ENCODE measurements at places on chromosomes 12 and 14.

- no peak for DNase-seq
Observed at GRCh38 chr14:101511620-101512375, 49.5 kb upstream of the DIO3 start.

- peak; percentile 51 for DNase-seq
Observed at GRCh38 chr14:74905595-74906142, 17.4 kb downstream of the RPS6KL1 start.

DNA sequence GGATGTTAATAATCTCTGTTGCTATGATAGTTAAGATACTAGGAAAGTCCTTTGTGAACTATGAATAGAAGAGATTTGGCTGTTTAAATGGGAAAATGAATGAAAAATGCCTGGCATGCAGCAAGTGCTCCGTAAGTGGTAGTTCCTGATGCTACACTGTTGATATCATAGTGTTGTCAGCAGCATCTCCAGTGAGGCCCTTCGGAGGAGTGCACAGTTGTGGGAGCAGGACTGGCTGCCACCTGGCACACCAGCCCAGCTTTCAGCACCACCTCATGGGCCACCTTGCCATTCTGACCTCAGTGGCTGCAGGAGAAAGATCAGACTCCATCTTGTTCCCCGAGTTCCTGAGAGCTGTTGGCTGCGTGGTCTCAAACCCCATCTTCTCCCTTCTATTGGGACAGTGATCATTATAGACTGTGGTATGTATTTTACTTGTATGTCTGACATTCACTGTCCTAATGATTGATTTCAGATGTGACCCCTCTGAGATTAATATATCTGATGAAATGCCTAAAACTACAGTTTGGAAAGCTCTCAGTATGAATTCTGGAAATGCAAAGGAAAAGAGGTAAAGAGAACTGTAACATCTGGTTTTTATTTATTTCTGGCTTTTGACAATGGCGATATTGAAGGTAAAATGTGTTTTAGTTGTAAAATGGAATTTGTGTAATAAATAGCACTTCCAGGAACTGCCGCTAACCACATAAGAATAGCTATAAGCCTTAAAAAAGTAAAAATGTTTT lies 80.9 kb downstream of the SLC4A8 start:
- DNase-seq = no peak

- no peak for DNase-seq
Observed at GRCh38 chr12:1907652-1908611, 10.5 kb downstream of the CACNA2D4 start.

- DNase-seq = no peak
Observed at GRCh38 chr14:104438166-104438887, 141.2 kb upstream of the C14orf180 start.

DNA sequence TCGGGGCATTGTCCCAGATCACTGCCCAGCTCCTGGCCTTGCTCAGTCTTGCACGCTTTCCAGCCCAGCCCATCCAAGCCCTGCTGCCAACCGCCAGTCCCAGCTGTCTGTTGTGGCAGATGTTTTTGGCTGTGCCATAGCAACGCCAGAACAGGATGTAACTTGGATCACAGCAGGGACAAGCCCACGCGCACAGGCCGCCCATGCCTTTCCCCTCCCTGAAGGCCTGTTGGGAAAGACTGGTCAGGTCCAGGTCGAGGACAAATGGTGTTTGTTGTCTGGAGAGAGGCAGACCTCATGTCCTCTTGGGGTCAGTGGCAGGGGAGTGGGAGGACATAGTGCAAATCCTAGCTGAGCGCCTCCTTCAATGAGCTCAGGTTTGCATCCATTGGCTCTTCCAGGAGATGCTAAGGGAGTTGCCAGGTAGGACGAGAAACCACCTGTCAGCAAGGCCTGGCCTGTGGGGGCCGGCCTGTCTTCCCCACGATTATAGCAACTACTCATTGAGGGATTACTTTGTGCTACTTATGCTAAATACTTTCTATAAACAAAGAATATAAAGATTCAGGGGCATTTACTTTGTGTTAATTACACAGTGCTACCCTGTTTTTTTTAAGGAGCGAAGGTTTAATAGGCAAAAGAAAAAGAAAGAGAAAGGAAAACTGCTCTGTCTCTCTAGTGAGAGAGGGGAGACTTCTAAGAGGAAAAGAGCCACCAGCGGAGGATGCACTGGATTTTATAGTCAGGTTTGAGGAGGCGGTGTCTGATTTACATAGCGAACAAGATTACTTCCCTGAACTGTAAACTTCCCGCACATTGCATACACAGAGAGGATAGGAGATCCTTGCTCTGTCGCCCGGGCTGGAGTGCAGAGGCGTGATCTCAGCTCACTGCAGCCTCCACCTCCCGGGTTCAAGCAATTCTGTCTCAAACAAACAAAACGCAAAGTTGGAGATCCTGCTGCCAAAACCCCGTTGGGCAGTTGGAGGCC lies 42.8 kb upstream of the CORO1C start:
- peak; percentile 58 for DNase-seq

GRCh38 chr14:61111209-61111665 lies 130.2 kb downstream of the SLC38A6 start:
- peak; percentile 54 for DNase-seq

GRCh38 chr12:65948320-65949008 lies 124.2 kb downstream of the HMGA2 start:
- DNase-seq = peak; percentile 98

- DNase-seq = no peak
Observed at GRCh38 chr12:23169696-23170013, 544.7 kb downstream of the ETNK1 start.

GRCh38 chr12:101992091-101992490 lies 69.7 kb downstream of the WASHC3 start:
- DNase-seq = no peak

- DNase-seq = peak; percentile 56
Observed at GRCh38 chr12:5259523-5259922, 172.4 kb upstream of the NTF3 start.

DNA sequence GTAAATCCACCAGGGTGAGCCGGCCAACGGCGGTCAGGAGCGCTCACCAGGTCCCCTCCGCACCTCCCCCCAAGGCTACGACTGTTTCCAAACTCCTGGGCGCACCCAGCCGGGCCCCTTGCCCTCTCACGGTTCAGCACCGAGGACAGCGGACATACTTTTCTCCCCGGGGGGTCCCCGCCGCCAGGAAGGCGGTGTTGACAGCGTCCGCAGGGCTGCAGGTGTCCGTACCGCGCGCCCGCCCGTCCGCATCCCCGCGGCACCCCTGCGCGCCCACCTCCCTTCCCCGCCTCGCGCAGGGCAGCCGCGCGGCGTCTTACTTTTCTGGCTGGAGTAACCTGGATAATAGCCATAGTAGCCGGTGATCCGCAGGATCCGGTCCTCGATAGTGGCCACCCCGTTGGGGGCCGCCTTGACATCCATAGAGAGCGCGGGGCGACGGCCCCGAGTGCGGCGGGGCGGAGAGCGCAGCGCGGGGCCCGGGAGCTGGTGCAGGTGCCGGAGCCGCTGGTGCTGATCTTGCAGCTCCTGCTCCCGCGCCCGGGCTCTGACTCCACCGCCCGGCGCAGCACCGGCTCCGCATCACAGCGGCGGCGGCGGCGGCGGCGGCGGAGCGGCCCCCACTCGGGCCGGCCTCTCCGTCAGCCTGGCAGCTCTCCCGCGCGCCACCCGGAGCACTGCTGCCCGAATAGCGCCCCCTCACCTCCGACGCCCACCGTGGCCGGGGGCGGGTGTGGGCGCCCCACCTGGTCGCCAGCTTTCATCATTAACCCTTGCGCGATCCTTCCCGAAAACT lies at the start of gene SLC35F4:
SLC35F4 (minus strand) TSS at position 690 of the 796 bp plus-strand sequence.
- peak; percentile 50 for DNase-seq

DNA sequence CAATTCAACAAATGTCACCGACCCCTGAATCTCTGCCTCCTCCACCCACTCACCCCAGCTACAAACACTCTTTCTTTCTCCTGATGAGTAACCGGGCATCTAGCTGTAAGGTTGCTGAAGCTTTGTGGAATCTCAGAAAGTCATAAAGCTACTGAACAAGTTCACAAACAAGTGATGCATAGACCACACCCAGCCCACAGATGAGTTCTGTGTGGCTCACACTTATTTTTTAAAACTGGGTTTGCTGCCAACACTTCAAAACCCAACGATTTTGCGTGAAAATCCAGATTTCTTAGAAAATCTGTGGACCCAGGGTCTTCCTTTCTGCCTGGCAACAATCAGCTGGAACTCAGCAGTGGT lies 96.1 kb downstream of the APAF1 start:
- DNase-seq = no peak

DNA sequence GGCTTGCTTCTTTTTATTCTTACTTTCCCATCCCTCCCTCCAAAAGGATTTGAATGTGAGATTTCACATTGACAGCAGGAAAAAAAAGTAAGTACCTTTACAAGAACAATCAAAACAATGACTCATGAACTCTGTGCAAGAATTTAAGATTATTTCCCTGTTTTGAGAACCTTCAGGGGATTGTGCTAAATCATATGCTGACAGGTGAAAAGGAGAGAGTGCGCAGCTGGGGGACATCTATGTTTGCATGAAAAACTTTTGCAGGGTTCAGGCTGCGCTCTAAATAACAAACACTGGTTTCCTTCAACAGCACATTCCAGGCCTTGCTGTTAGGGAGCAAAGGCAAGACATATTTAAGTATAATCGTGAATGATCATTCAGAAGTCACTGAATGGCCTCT lies 27.3 kb downstream of the RERG start:
- no peak for DNase-seq

- no peak for DNase-seq
Observed at GRCh38 chr14:22456998-22457594, 131.9 kb downstream of the DAD1 start.

DNA sequence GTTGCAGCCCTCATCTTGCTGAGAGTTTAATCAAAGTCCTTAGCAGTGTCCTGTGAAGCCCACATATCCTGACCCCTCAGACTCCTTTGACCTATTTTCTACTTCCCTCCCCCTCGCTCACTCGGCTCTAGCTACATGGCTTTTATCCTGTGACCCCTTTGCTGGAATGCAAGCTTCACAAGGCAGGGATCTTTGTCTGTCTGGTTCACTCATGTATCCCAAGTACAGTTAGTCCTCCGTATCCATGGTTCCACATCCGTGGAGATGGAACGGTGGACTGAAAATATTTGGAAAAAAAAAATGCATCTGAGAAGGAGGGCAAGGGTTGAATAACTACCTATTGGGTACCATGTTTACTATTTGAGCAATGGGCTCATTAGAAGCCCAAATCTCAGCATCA lies 173.8 kb downstream of the BCAT1 start:
- no peak for DNase-seq

- no peak for DNase-seq
Observed at GRCh38 chr12:54561164-54561563, 11.8 kb downstream of the PDE1B start.

- no peak for DNase-seq
Observed at GRCh38 chr14:77025744-77026165, 2.8 kb downstream of the IRF2BPL start.

- DNase-seq = no peak
Observed at GRCh38 chr12:120130011-120130410, 13.5 kb upstream of the RAB35 start.

DNA sequence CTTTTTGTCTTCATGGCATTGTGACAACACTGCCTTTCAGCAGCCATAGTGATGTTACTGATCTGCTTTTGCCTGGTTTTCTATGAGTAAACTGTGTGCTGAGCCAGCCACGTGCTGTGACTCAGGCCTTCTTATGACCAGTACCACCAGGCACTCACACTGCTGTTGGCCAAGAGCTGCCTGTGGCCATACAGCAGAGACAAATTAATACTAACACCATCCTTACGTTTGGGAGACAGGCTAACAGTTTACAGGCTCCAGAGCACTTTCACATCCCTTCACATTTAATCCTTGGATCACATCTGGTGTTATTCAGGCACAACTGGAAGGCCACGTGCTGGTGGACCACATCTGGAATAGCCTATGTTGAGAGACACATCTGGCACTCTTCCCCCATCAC lies 377.9 kb downstream of the CCDC91 start:
- peak; percentile 88 for DNase-seq

DNA sequence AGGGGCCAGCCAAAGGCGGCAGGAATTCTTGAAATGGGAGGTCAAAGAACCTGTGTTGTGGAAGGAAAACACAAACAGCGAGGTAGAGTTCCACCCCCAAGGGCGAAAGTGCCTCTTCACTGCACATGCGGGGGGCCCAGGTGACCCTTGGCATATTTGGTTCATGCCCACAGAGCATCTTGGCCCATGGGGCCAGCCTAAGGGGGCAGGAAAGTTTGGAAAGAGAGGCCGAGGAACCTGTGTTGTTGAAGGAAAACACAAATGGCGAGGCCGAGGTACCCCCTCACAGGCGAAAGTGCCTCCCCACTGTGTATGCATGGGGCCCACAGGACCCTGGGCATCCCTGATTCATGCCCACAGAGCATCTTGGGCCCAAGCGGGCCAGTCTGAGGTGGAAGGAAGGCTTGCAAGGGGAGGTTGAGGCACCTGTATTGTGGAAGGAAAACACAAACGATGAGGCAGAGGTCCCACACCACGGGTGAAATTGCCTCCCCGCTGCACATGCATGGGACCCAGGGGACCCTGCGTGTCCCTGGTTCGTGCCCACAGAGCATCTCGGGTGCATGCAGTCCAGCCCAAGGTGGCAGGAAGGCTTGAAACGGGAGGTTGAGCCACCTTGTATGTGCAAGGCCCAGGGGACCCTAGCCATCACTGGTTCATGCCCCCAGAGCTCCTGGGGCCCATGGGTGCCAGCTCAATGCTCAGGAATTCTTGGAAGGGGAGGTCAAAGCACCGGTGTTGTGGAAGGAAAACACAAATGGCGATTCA lies 384.1 kb downstream of the ALG10 start:
- no peak for DNase-seq

DNA sequence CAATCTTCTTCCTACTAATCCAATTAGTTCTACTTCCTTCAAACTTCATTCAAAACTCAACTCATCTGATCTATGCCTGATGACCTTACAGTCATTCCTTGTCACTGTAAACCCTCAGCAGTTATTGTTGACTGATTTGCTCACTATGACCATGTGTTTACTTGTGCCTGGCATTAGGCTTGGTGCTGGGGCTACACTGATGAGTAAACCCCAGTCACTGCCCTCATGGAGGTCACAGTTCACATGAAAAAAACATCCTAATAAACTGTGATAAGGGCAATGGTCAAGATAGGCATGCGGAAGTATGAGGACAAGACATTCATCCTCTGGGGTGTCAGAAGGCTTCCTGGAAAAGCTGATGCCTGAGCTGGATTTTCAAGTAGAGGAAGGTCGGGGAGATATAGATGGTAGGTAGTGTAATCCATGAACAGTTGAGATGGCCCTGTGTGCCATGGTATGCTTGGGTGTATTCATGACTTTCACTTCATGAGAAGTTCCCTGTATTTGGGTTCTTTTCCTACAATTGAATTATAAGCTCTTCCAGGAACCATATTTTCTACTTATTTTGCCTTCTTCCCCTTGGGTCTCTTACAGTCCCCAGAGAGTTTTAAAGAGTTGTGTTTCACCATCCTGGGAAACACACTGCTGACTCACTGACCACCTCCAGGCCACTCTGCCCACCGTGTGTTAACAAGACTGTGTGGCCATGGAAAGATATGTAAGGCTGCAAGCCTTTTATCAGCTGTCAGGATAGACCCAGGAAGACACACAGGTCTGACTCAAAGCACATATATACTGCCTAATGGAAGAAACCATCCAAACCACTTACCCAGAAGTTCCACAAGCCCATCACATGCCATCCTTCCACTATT lies 38.7 kb upstream of the DUSP6 start:
- DNase-seq = peak; percentile 57
